ENCODE measurements at places on chromosomes 13 and 19.

DNA sequence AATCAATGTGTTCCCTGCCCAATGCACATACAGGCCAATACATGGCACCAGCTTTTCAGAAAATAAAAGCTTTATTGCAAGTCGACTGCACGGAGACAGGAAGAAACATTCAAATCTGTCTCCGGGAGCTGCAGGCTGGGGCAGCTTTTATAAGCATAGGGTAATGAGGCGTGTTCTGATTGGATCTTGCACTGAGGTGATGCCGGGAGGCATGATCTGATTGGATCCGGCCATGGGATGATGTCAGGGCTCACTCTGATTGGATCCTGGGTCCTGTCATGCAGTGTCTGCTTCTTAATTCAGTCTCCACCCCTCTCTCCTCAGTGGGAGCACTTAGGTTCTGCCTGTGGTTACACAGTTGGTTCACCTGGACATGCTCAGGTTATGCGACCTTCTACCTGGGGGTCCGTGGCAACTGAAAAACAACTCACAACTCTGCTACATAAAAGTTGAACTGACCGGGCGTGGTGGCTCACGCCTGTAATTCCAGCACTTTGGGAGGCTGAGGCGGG is 11.8 kb upstream of the FBN3 start:
- DNase-seq, result no peak

- peak; percentile 31 for DNase-seq
Observed at GRCh38 chr19:2274931-2275535, 6.9 kb downstream of the PEAK3 start.

GRCh38 chr13:108795841-108796240 is 166.4 kb downstream of the MYO16 start:
- DNase-seq, result no peak

- peak; percentile 31 for DNase-seq
Observed at GRCh38 chr13:75749407-75749806, 113.3 kb downstream of the LMO7 start.

- DNase-seq, result no peak
Observed at GRCh38 chr13:98026457-98026857, 73.0 kb downstream of the IPO5 start.

DNA sequence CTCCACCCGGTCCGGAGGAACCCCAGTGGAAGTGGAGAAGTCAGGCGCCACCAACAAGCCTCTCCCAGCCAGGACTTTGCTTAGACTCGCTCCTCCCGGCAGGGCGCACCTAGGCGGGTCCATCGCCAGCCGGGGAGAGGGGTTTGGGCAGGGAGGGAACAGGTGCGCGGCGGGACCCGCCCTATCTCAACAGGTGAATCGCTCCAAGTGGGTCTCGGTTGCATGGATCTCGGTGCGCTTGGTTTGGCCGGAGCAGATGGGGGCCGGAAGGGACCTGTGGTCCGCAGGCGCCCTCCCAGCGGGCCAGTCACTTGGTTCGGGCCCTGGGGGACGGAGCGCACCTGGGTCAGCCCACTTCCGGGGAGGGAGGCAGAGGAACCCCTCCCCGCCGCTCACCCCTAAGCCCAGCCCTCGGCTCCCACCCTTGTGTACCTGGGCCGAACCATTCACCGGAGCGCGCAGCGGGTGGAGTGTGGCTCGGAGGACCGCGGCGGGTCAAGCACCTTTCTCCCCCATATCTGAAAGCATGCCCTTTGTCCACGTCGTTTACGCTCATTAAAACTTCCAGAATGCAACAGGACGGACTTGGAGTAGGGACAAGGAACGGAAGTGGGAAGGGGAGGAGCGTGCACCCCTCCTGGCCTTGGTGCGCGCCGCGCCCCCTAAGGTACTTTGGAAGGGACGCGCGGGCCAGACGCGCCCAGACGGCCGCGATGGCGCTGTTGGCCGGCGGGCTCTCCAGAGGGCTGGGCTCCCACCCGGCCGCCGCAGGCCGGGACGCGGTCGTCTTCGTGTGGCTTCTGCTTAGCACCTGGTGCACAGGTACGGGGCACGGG is at the start of gene LSR:
TSS of gene LSR (plus strand) at position 693 of the 836 bp plus-strand sequence. CDS start at position 714, 21 bp downstream.
- peak; percentile 95 for DNase-seq

GRCh38 chr19:54252845-54253244 is 4.2 kb downstream of the LILRB5 start:
- DNase-seq, result no peak

DNA sequence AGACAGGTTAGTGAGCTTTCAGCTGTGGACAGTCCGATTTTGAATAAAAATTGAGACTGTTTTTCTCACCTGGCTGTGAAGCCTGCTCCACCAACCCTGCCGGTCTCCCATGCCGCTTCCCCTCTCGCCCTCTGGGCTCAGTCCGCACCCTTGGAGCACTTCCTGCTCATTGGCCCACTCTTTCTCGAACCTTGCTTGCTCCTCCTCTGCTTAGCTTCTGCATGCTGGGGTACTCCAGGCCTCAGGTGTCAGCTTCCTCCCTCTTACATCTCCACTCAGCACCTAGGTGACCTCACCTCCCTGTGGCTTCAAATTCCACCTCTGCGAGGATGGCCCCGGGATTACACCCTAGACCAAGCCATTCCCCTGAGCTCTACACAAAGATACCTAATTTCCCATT is 39.6 kb downstream of the C13orf42 start:
- no peak for DNase-seq

DNA sequence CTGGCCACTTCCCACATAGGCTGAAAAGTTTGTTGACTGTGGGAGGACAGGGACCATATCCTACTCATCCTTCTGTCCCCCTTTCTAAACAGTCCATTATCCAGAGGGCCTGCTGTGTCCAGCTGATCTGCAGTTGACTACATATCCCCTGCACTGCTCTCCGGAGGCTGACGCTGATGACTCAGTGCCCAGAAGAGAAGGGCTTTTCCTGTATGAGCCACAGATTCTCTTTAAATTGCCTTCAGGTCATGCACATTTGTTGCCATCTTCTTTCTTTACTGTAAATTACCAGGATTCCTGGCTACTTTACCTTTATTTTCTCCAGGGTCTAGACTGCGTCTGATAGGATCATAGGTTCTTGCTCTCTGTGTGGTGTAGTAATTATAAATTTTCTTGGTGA is 125.2 kb downstream of the LACC1 start:
- no peak for DNase-seq

GRCh38 chr13:109162248-109163036 is 533.0 kb downstream of the MYO16 start:
- no peak for DNase-seq

DNA sequence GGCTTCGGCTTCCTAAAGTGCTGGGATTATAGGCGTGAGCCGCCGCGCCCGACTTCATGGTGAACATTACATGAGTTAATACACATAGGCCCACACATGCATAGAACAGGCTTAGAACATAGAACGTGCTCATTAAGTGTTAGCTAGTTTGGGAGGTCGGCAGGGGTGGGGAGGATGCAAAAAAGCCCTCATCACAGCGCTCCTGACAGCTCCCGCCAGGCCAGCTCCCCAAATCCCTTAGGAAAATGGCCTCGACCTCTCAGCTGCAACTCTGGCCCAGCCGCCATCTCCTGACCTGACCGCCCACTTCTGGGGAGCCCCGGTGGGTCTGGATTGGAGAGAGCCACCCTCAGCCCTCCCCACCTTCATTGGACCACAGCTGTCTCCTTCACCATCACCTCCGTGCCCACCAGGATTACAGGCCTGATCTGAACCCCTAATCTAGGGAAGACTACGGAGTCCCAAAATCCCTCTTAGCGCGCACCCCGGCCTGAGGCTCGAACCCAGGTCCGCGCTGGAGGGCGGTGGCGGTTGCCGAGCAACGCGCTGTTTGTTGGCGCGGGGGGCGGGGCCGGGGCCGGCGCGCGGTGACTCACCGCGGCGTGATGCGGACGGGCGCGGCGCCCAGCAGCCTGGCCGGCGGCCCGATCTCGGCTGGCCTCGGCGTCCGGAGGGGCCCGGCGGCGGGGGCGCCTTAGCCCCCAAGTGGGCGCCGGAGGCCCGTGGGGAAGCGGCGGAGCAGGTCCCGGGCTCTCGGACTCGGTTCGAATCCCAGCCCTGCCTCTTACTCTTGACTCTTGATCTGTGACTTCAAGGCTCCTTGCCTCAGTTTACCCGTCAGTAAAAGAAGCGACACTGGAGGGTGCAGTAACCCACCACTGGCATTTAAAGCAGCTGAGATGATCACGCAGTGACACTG is 26.7 kb upstream of the NANOS3 start:
- DNase-seq, result peak; percentile 68

GRCh38 chr19:18427080-18427742 is 8.0 kb downstream of the SSBP4 start:
- DNase-seq, result no peak

GRCh38 chr13:71808708-71809107 is 58.3 kb downstream of the DACH1 start:
- no peak for DNase-seq

DNA sequence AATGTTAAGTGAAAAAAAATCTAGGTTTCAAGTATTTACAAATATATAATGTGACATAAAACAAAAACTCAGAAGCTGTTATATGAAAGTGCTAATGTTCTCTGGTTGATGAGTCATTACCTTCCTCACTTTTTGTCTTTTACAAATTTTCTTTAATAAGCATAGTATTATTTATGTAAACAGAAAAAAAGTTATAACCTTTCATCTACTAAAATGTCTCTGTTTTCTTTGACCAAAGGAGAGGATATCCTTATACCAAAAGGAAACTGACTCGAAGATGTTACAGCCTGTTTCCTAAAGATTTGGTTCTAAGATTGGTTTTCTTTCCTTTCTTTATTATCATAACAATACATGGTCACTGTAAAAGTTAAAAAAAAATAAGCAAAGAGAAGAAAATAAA is 38.0 kb downstream of the RCBTB2 start:
- no peak for DNase-seq

DNA sequence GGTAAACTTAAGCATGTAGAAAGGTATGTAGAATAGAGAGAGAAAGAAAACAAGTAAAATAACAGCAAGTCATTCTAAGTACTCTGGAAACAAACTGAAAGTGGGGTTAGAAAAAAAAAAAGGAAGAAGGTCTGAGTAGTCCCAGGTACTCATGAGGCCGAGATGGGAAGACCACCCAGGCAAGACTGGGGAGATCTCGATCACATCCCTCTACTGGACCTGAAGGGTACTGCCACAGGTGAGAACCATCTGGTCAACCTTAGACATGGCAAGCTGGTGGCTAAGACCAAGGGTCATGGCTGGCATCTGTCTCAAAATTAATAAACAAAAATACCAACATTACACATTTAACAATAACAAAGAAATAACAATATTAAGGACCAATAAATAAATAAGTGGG is 36.3 kb upstream of the ZNF724 start:
- DNase-seq, result no peak

DNA sequence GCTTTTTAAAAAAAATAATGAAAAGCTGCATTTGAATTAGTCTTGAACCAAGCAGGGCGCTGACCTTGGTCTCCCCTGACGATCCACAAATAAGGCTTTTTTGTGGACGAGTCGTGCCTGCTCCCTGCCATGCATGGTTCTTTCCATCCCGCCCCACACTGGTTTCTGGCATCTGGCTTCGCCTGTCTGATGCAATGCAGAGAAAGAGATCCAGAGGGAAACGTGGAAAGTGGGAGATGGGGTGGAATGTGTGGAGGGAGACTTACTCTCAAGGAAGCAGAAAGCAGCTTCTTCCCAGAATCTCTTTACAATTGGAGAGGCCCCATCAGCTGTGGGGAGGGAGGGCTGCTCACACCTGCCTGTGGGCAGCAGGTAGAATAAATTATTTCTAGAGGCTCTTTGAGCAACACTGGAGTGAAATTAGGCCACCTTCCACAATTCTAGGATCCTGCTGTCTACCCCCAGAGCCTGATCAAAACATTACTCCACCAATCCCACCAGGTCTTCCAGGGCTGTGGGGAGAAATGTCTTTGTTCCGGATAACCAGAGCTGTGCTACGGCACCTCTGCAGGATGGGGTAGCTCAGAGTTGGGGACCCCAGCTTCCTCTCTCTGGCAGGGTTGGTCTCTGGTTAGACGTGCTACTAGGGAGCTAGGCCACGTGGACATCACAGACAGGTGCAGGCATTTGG is 183.5 kb downstream of the UQCRFS1 start:
- DNase-seq, result no peak

- DNase-seq, result no peak
Observed at GRCh38 chr13:75137911-75138571, 343.9 kb downstream of the TBC1D4 start.

GRCh38 chr19:31118287-31118955 is 230.8 kb downstream of the TSHZ3 start:
- DNase-seq, result no peak

GRCh38 chr19:48713041-48713863 is 6.3 kb downstream of the MAMSTR start:
- DNase-seq, result no peak

- no peak for DNase-seq
Observed at GRCh38 chr13:97719736-97720135, 233.7 kb upstream of the IPO5 start.

GRCh38 chr13:70014337-70014736 is 93.3 kb upstream of the ATXN8OS start:
- no peak for DNase-seq

DNA sequence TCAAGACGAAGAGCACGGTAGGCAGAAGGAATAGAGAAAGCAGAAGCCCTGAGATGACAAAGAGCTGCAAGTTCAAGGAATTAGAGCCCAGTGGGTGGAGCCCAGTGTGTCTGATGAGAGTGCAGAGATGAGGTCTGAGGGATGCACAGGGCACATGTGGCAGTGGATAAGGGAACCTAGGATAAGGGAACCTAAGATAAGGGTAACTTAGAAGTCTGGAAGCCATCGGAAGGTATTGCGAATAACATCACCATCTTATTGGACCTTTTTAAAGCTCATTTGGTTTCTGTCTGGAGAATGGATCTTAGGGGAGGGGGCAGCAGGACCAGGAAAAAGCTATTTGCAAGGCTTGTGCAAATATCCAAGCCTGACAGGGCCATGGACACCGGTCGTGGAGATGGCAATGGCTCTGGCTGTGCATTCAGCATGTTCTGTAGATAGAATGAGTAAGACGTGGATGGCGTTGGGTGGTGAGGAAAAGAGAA is 1.3 kb downstream of the FPR3 start:
- no peak for DNase-seq

DNA sequence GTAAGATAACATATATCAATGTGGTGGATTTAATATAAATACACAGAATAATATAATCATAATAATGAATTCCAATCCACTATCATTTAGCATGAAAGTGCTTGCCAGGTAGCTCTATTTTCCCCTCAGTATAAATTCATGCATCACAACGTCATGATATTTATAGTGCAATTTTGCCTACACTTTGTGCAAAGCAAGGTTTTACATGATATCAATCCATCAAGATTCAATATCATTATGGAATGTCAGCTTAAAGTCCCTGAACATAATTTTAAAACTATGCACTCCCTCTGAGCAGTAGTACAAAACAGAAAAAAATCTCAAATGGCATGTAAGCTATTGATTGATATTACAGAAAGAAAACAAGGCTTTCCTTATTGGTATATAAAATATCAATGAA is 962.2 kb upstream of the PCDH20 start:
- no peak for DNase-seq

DNA sequence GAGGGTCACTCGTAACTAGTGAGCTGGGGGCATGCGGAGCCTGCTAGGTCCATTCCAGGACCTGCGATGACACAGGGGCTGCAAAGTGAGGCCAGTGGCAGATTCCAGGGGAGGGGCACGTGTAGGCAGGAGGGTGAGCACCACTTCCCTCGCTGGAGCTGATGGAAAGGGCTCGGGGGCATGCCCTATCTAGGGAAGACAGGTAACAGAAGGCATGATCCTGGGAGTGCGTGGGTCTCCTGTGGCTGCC is 51.2 kb downstream of the KLF2 start:
- no peak for DNase-seq

- DNase-seq, result no peak
Observed at GRCh38 chr19:44280916-44281315, 21.2 kb downstream of the ZNF233 start.

- DNase-seq, result no peak
Observed at GRCh38 chr19:14410091-14411051, 8.8 kb downstream of the DDX39A start.
